ENCODE measurements at places on chromosomes 7 and 10. TPM values are rescaled to one million over a fixed set of nuclear protein-coding genes. Genes with fewer than 3 reads are reported as not detected.

Gene CACUL1
- 36.0 TPM for total RNA-seq

Gene PGAM2
- total RNA-seq = 433 TPM

Gene SERPINE1
- 5.4 TPM for total RNA-seq

Gene NEUROG3
- not detected for total RNA-seq

GRCh38 chr7:137932881-137933269 lies 69.0 kb downstream of the CREB3L2 start:
- no peak for DNase-seq

- DNase-seq = no peak
These were observed 208.6 kb upstream of the TMEM72 start for GRCh38 chr10:44702531-44702930.

GRCh38 chr10:75187961-75188426 lies 22.6 kb upstream of the VDAC2 start:
- DNase-seq = peak; percentile 65

GRCh38 chr7:92875719-92876118 lies 39.3 kb upstream of the CDK6 start:
- DNase-seq = no peak

DNA sequence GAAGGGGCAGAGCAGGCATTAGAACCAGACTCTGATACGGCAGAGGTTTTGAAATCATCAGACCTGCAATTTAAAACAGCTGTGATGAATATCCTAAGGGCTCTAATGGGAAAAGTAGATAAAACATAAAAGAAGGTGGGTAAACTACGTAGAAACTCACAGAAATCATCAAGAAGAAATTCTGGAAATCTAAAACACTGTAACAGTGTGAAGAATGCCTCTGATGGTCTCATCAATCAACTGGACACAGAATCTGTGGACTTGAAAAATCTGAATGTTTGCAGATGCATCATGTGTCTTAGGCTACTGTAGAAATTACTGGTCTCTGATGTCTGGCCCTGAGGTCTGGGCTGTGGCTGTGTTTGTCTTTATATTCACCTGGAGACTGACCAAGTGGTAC lies 173.0 kb upstream of the NPS start:
- no peak for DNase-seq

DNA sequence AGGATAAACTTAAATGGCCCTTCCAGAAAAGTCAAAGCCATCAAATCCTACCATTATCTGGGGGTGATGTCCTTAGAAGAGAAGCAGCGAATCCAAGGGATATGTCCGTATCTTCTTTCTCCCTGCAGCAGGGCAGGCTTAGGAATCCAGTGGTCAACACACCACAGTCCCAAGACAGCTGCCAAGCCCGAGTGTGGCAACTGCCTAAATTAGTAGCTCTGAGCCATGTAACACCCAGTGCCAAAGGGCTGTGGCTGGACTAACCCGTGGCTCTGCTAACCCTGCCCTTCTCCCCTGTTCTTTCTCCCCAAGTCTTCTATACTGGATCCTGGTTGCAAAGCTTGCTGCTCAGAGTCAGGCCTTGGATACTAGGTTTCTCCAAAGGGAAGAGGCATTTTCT lies 74.8 kb downstream of the CDK1 start:
- DNase-seq = no peak

- DNase-seq = no peak
These were observed 30.2 kb downstream of the LHFPL3 start for GRCh38 chr7:104358446-104359132.

GRCh38 chr10:55629793-55630490 lies 731.1 kb downstream of the ZWINT start:
- peak; percentile 76 for DNase-seq

Data from tongue (tissue), 3 donors.